ENCODE measurements at places on chromosomes 7 and 10.

DNA sequence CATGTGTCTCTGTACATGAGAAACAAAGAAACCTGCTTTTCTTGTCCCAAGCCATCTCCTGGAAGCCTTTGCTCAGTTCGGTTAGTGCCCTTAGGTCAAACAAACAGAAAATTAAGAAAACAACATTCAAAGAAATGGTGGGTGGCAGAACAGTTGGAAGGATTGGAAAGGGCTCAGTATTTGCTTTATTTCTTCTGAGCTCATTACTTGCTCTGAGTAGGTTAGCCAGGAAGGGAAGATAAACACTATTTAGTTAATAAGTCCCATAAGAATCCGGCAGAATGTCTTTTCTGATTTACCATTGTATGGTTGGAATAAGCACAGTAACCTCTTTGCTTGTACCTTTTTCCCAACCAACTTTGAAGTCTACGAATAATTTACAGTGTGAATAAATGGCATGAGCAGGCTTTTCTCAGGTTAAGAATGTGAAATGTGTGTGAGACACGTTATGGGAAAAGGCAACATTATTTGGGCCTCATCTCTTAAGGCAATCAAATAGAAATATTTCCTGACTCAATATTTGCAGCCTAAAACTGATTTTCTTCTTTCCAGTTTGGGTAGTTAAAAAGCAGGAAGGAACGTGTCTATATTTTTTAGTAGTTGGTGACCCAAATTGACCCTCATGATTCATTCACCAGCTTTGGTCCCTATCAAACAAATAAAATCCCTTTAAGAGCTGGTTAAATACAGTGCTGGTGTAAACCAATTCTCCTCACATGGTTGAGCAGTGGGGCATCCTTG lies 158.5 kb downstream of the DKK1 start:
- DNase-seq = no peak

- no peak for DNase-seq
These were observed 521.0 kb downstream of the KIF20B start for GRCh38 chr10:90222372-90222771.

DNA sequence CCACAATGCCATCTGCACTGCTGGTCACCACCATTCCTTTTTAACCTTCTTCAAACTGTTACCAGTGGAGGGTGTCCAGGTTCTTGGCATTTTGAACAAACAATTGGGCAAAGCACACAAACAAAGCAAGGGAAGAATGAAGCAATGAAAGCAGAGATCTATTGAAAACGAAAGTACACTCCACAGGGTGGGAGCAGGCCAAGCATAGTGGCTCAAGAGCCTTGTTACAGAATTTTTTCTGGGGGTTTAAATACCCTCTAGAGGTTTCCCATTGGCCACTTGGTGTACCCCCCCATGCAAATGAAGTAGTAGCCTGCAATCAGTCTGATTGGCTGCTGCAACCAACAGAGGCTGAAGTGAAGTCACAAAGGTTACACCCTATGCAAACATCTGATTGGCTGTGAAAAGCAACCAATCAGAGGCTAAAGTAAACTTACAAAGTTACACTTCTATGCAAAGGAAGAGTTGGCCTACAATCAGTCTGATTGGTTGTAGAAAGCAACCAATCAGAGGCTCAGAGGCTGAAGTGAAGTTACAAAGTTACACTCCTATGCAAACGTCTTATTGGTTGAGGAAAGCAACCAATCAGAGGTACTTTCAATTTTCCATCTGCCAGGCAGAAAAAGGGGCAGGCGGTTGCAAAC lies 103.2 kb upstream of the WAC start:
- no peak for DNase-seq

GRCh38 chr7:27123477-27124053 lies 7.0 kb downstream of the HOXA4 start:
- no peak for DNase-seq

GRCh38 chr7:90592033-90592432 lies 4.1 kb upstream of the CDK14 start:
- DNase-seq = no peak

- DNase-seq = no peak
These were observed 1.2 kb downstream of the FGF8 start for GRCh38 chr10:101774589-101775272.

DNA sequence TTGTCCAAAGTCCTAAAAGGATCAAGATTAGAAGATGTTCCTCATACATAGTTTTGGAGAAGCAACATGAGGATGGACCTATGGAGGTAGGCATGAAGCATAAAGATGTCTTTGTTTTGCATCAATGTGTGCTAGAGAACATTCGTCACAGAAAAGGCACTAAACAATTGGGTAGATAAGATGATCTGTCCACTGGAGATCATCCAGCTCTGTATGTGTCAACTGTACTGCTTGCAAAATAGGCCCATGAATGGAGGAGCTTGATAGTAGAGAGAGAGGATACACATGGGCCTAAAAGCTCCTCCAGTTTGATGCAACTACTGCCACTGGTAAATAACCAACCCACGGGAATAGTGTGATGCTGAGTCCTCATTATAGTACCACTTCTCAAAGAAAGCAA lies 286.4 kb upstream of the HGF start:
- no peak for DNase-seq

GRCh38 chr7:8747338-8747737 lies 313.9 kb downstream of the NXPH1 start:
- no peak for DNase-seq

DNA sequence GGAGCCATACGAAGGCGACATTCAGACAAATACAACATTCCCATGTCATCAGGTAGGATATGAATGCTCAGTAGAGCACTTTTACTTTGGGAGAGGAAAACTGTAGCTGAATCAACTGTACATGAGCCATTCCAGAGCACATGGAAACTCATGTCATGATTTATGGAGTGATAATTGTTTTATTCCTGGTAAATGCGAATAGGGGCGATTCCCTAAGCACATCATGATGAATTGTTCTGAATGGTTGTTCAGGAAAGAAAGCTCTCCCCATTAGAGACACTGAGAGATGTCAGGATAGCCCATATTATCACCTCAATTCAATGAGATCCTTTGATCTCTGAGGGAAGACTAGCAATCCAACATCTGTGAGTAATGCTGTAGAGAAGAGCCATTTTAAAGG lies 243.6 kb downstream of the FOXP2 start:
- DNase-seq = no peak

DNA sequence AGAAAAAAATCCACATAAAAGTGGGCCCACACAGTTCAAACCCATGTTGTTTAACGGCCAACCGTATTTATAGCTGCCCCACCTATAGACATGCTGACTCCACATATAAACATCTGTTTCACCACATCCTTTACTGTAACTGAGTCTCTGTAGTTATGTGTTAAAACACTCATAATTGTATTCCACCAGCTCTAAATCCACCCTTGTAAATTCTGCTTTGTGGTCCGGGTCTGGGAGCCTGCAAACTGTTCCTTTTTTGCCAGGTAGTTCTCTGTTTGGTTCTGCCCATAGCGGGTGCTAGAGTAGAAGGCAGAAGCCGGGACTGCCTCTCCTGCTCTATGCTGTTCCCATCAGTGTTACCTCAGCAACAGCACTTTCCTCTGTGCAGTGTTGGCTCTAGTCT lies 20.2 kb upstream of the FHIP2A start:
- no peak for DNase-seq

DNA sequence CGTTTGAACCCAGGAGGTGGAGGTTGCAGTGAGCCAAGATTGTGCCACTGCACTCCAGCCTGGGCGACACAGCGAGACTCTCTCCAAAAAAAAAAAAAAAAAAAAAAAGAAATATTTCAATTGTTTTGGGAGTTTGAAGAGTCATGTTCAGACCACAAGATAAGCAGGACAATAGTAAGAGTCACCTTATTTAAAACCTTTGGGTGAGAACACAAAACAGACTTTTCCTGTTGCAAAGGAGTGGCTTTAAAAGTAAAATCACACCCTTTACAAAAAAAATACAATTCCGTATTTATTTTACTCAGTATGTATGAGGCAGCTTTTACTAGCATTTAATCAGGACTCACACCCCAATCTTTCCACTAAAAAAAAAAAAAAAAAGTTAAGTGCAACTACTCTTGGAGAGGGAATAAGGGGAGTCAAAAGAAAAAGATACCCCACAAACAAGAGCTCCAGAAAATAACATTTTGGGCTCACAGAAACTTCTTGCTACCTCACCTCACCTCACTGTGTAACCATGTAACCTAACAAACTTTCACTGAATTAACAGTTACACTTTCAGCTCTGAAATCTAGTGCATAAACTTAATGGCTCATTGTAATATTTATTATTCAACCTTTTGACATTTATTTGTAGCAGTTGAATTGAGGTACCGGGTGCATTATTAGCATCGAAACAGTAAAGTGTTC lies 11.2 kb downstream of the SKIDA1 start:
- DNase-seq = no peak

GRCh38 chr10:10871352-10871751 lies 146.3 kb upstream of the CELF2 start:
- no peak for DNase-seq

DNA sequence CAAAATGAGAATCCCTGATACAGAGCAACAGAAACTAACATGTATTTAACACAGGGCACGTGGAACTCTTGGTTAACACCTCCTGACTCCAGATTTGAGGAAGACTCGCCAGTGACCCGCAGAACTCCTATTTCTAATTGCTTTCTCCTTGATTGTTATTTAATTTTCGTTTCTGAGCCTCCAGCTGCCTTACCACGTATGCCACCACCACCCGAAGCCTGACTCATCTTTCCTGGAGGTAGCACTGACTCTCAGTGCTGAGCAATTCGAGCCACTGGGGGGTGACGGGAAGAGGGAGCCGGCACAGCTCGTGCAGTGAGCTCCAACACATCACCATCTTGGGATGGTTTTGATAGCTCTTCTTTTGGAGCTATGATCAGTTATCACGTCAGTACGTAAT lies 273.9 kb upstream of the MGMT start:
- DNase-seq = no peak

DNA sequence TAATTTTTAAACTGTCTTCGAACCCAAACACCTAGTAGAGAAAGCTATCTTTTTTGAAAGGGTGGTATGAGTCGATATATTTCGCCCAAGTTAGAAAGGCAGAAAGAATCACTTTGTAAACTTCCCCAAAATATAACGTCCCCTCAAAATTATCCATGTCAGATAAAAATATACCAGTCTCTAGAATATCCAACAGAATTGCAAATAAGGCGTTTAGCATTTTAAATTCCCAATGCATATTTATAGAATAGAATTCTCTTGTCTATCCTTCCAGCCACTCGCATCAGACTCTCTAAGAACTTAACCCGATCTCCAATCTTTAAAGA lies 2.1 kb downstream of the CTBP2 start:
- DNase-seq = no peak

DNA sequence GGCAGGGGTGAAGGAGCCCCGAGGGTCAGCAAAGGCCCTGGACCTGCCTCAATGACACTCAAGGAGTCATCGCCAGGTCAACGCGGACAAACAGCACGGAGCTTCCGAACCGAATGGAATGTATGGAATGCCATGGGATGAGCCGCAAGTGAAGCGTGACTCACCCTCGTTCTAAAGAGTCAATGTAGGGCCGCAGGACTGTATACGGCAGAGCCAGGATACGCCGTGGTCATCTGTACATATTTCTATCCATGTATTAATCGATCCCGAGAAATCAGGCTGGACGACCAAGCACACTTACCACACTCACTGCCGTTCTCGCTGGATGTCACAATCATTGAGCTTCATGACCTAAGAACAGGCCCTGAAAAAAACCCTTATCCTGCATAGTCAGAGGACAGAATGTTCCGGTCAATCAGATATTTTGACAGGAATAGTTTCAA lies 4.3 kb downstream of the SNX8 start:
- no peak for DNase-seq

DNA sequence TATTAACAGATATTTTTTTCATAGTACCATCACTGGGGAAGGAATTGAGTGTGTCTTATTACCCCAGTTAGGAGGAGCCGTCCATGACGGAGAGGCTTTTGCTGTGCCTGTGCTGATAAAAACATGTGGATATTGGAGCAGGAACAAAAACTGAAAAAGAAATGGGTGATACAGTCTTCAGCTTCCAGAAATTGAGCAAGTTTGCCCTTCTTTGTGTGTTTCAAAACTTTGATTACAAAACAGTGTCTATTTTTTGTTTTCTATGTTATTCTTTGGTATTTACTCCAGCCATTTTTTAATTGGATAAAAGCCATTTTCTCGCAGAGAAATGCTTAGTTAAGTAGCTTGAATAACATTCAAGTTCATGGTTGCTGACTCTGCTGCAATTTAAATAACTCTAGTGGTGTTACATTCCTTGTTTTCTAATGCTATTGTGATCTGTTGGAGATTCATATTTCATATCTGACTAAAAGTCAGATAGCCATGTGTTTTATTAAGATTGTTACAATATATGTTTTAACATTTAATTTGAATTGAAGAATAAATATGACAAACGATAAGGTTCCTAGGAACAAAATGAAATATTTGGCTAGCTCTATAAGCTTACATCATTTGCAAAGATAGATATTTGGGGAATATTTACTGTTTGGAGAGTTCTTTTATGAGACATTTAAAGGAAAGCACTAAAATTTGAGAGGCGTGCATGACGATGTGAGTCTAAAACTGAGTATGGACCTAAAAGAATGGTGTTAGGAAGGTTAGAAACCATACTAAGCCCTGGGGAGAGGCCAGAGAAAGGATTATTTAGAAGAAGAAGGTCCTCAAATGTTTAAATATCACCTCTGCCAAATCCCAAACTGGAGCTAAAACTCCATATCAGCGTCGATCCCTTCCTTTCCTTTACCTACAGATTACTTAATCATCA lies 747.3 kb upstream of the CELF2 start:
- DNase-seq = no peak

Measured in activated CD8-positive, alpha-beta memory T cell treated with anti-CD3 and anti-CD28 coated beads for 48 hours (primary cell).